ENCODE measurements at places on chromosomes 11 and 22.

GRCh38 chr11:110098645-110099044, 5.5 kb downstream of the ZC3H12C start:
- DNase-seq = no peak

DNA sequence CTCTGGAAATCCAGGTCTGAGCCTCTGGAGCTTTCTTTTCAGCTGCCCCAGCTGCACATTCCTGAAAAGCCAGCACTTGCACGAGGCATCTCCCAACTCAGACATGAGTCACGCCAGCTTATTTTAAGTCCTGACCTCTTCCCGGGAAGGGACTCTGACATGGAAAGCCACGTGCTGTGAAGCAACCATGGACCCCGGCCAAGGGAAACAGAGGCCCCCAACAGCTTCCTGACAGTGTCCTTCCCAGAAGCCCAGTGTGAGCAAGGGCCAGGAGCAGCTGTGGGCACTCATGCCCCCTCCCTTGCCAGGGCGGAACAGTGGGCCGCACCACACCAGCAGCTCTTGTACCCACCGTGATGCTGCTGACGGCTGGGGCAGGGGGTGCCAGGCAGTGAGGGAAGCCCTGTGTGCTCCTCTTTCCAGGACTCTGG, 118.8 kb upstream of the CADM1 start:
- no peak for DNase-seq

DNA sequence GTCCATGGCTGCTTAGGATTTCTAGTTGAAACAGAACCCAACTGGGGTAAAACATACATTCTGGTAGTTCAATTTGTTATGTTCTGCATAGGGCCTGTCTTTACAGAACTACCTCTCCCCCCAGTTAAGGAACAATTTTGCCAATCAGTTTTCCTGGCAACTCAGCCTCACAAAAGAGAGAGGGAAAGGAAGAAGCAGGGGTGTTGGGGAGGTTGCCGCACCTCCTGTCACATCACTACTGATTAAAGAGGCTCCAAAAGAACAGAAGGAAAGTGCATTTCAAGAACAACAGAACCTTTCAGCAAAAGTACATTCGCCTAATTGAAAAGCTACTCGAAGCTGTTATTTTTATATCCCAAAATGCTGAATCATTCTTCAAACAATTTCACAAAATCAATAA, 217.6 kb downstream of the CADM1 start:
- no peak for DNase-seq

DNA sequence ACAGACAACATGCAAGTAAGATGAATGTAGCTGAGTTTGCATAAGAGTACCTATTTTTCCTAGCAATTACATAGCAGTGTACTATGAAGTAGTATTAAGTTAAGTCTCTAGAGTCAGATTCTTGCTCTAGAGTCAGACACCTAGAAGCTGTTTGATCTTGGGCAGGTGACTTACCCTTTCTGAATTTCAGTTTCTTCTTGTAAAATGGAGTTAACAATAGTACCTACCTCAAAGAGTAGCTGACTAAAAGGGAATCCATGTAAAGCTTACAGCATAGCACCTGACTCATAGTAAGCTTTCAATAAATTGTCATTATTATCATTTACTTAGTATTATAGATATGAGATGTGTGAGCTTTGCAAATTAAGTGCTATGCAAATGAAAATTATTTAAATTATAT, 47.8 kb upstream of the PTPRJ start:
- DNase-seq = no peak

DNA sequence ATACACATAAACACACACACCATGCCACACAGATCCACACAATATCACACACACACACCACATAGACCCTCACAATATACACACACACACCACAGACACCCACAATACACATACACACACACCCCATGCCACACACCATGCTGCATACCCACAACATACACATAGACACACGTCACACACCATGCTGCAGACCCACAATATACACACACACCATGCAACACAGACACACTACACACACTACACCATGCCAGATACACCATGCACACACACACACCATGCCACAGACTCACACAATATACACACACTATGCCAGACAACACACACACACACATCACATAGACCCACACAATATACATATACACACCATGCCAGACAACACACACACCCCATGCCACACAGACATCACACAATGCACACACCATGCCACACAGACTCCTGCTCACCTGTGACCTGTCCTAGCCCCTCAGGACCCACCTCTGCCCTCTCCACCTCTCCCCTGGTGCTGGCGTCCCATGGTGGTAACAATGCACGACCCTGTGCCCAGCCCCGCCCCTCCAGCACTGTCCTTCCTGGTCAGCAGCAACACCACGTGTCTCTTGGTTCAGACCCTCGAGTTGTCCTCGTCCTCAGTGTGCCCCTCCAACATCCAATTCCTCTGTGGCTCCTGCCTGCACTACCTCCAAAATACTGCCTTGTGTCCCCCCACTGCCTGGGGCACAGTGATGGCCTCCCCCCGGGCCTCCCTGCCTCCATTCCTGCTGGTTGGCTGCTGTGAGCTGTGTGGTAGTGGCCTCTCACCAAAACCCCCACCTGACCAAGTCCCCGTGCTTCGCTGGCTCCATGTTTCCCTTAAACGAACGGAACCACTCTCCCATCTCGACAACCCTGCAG, 23.7 kb upstream of the RFPL3 start:
- no peak for DNase-seq

DNA sequence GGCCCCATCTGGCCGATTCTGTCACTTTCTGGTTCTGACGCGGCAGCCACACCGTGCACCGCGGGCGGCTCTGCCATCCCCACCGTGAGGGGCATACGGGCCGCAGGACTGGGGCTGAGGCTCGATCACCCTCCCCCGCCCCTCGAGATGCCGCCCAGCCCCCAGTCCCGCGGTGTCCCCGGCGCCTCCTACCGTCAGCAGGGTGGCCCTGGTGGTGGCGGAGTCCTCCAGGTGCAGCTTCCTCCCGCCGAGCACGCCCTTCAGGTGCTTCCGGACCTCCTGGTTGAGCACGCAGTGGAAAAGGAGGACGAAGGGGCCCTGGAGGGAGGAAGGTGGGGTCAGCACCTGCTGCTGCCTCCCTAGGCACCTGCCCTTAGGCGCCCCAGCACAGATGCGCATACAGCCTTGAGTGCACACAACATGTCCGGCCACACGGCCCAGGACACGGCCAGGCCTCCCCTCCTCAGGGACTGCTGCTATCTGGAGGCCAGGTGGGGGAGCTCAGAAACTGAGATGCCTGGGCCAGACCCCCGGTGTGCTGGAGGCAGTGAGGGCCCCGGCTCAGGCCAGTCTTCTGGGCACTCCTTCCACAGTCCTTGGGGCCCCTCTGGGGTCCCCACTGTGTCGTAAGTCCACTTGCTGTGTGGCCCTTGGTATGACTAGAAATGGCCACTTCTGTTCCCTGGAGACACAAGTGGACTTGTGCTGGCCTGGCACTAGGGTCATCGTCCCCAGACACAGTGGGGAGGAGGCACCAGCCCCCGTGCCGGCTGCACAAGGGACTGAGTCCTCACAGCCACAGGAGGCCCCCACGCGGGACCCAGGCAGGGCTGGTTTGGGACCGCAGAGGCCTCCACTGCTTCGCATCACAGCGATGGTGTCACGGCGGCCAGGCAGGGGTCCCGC, 31.5 kb downstream of the TRMU start:
- no peak for DNase-seq

- DNase-seq = no peak
Observed at GRCh38 chr22:47377926-47378560, 615.6 kb downstream of the TBC1D22A start.

GRCh38 chr22:31346255-31346732, at the start of gene PATZ1:
TSS of gene PATZ1 (minus strand) at chr22:31346346. CDS start at chr22:31345602, 744 bp downstream.
- DNase-seq = peak; percentile 64

DNA sequence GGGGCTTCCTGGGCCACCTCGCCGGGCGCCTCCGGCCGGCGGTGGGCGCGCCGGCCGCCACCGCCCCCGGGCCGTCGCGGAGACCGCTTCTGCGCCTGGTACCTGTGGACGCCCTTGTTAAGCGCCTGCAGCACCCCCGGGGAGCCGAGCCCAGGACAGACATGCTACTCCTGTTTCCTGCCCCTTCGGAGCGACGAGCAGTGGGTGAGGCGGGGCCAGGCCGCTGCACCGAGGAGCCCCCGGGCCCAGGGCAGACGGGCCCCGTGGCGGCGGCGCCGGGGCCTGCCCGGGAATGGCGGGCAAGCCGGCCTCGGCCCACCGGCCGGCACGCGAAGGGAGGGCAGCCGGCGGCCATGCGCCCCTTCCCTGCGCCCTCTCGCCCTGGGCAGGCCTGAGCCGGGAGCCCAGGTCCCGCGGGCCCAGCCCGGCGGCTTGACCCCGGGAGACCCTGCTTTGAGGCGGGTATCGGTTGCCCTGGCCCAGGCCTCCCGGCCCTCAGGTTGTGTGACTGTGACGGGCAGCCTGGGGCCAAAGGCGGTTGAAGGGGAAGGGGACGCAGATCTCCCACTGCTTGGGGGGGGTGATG, 789 bp upstream of the KDM2A start:
- peak; percentile 43 for DNase-seq

GRCh38 chr22:37259540-37260029, 15.5 kb upstream of the RAC2 start:
- no peak for DNase-seq

GRCh38 chr11:115317277-115318185, 186.7 kb downstream of the CADM1 start:
- no peak for DNase-seq

- no peak for DNase-seq
Observed at GRCh38 chr11:66112041-66112491, 42.0 kb downstream of the PACS1 start.

- no peak for DNase-seq
Observed at GRCh38 chr11:124716591-124716990, 23.2 kb upstream of the NRGN start.

DNA sequence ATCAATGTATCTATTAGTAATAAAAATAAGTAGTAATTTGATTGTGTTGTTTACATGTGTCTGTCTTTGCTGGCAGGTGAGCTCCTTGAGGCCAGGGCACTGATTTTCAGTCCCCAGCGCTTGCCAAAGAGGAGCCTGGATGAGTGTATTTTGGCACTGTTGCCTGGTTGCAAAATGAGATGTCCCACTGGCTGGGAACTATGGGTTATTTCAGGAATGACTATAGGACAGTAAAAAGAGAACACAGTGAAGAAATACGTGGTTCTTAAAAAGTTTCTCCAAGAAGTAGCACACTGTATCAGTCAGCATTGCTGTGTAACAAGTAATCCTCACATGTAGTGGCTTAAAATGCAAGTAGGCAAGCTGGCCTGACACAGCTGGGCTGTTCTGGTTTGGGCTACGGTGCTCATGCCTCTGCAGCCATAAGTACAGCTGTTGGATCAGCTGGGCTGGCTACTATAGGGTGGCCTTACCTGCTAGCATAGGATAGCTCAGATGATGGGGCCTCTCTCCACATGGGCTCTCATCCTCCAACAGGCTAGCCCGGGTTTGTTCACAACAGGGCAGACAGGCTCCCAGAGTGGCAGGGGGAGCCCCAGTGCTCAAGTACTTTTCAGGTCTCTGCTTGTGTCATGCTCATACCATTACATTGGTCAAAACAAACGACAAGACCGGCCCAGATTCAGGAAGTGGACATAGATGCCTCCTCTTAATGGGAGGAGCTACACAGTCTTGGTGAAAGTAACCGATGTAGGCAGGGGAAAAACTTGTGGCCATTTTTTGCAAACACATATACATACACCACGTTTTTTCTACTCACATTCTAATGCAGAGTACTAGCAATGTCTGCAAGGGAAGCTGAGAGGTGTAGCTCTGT, 399.1 kb downstream of the LARGE1 start:
- no peak for DNase-seq

- no peak for DNase-seq
Observed at GRCh38 chr11:70470127-70470526, 71.8 kb downstream of the CTTN start.

- DNase-seq = no peak
Observed at GRCh38 chr11:692824-693414, 2.1 kb downstream of the DEAF1 start.

DNA sequence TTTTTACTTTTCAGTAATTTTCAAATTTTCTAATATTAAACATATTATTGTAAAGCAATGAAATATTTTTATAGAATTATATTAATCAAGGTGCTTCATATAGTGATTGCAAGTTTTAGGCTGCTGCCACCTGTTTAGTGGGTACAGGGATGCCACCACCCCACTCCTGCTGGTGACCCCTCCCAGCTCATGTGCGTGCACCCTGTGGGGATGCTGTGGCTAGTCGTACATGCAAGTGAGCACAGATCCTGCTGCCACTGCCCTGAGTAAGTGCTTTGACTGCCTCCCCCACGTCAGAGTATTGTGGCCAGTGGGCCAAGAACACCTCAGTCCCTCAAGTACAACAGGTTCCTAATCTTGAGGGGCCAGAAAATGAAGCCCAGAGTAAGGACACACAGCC, 320.1 kb upstream of the DDI1 start:
- no peak for DNase-seq

DNA sequence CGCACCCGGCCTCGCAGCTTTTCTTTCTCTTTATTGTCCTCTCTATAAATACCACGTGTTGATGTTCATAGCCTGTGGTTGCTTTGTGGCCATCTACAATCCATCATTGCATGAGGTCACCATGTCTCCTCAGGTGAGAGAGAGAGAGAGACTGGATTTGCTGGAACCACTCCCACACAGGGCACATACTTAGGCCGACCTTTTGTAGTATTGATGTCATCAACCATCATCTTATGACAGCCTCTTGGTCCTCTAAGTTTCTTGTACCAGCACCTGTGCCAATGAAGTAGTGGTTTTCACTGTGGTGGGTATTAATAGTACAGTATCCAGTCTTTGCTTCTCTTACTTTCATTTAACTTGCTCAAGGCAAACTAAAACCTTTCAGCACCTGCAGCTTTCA, 22.8 kb upstream of the P2RY6 start:
- DNase-seq = no peak

DNA sequence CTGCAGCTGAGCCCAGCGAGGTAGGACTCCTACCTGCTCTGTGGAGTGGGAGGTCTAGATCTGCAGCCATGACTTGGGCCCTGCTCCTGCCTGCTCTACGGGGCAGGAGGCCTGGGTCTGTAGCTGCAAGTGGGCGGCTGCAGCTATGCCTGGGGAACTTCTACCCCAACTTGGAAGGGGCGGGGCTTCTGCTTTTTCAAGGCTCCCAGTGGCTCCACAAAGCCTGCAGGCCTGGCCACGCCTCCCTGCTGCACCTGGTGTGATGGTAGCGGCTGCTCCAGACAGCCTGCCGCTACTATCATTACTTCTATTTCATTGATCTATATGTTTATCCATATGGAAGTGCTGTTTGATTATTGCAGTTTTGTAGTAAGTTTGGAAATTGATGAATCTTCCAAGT, 121.2 kb downstream of the NELL1 start:
- DNase-seq = no peak

DNA sequence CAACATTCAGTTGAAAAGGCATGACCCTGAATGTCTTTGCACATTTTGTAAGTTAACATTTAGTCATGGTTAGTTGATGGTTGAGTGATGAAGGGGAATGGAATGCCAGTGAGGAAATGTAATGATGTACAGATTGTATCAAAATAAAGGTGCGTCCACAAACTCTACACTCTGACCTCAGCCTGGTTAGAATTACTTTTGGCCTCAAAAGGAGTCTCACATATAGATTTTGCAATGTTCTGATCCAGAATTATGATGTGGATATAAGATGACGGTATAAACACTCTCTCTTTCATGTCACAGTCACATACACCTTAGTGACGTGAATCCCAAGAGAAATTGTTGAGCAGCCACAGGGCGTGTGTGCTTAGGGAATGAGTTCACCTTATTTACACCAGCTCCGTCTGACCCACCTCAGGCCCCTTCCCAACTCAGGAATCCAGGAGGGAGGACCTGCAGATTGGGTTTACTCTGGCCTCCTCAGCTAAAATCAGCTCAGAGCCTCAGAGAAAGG, 100.1 kb downstream of the RDX start:
- no peak for DNase-seq

- DNase-seq = no peak
Observed at GRCh38 chr11:130204703-130205095, 45.1 kb downstream of the ST14 start.

All from activated T-cell treated with anti-CD3 and anti-CD28 coated beads, Interleukin-2, amount 50 U/mL, for 4 hours (primary cell).